ENCODE measurements at places on chromosomes 6 and 20.

GRCh38 chr6:30311671-30312070 is 15.1 kb upstream of the TRIM39 start:
- DNase-seq = no peak

DNA sequence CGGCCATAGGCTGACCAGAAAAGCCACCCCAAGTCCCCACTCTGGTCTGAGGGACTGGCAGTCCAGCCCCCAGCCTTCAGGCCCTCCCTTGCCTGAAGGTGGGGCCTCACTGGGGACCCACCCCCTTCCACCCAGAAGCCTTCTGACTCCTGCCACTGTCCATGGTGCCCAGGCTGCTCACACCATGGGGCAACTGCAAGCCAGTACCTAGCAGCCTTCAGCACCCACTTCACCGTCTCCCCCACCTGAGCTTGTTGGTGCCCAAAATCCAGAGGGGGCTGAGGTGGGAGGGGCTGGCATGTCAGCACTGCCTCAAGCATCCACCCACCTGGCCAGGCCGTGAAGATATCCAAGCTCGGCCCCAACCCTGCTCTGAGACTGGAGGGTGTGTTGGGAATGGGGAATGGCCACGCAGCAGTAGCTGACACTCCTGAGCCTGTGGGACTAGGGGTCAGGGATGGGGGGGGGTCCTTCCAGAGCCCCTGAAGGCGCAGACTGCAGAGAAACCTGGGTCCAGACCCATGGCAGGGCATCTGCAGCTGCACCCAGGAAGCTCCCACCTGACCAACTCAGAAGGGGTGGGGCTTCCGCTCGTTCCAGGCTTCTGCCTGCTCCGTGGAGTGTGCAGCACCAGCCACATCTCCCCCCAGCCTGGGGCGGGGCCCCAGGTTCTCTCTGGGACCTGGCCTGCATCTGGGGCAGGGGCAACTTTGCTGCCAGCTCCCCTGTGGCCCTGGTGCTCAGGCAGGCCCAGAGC is 942.1 kb upstream of the EPHA7 start:
- DNase-seq = no peak

- DNase-seq = peak; percentile 9
These were observed 816.5 kb downstream of the KIF16B start for GRCh38 chr20:15756754-15757115.

DNA sequence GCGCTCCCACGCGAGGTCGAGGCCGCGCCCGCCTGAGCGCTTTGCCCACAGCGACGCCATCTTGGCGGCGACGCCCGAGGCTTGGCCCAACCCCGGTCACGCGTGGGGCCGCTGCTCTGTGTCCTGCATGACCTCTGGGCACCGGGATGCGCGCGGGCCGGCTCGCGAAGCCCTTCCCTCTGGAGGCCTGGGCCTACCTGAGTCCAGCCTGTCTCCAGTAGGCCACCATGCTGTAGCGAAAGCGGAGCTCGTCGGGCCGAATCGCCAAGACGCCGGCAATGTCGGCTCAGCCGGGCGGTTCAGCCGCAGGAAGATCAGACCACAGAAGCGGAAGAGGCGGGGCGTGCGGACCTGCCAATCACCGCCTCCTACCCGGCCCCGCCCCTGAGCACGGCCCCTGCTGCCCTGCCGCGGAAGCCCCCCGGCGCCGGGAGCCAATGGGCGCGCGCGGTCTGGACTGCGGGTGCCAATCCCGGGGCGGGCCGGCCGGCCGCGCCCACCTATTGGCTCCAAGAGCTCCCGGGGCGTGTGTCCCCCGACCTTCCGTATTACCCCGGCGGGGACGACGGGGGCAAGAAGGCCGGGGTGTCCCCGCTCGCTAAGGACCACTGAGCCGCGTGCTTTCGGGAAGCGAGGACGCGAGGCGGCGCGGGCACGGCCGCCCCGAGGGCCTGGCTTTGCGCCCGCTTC is at the start of gene ATP5F1E:
ATP5F1E (minus strand) TSS at position 313 of the 690 bp plus-strand sequence; CDS start at position 229, 84 bp downstream.
- DNase-seq = peak; percentile 98

- DNase-seq = no peak
These were observed 107.1 kb upstream of the JAG1 start for GRCh38 chr20:10780901-10781300.

DNA sequence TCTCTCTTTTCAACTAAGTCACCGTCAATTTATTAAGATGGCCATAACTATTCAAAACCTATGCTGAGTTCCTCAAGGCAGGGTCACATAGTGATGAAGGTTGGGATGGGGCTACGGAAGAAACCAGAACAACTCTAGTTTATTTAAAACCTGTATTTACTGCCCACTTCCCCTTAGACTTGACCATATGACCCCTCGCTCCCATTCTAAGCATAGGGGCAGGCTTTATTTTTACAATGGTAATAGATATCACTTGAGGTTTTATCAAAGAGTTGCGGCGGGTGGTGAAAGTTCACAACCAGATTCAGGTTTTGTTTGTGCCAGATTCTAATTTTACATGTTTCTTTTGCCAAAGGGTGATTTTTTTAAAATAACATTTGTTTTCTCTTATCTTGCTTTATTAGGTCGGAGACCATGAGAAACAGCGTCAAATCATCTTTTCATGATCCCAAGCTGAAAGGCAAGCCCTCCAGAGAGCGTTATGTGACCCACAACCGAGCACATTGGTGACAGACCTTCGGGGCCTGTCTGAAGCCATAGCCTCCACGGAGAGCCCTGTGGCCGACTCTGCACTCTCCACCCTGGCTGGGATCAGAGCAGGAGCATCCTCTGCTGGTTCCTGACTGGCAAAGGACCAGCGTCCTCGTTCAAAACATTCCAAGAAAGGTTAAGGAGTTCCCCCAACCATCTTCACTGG is 5.5 kb downstream of the EDN1 start:
- DNase-seq = no peak

DNA sequence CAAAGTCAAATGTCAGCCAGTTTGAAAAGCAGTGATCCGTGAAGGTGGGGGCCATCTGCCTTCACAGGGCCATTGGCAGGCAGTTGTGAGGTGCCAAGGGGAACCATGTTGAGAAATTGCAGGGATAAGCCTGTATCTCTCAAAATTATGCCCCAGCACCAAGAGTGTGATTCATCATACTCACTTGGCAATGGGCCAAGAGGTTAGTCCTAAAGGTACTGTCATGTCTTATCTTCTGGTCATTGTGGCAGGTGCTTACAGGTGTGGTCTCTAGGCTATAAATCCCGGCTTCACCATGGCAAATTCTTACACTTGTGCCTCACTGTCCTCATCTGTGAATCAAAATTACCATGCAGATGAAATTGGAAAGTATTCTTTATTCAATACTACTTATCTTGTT is 150.7 kb upstream of the LAMP5 start:
- DNase-seq = no peak

- no peak for DNase-seq
These were observed 446.3 kb downstream of the PREX1 start for GRCh38 chr20:48381353-48382120.

- DNase-seq = no peak
These were observed 5.0 kb downstream of the PCMT1 start for GRCh38 chr6:149754548-149754947.

DNA sequence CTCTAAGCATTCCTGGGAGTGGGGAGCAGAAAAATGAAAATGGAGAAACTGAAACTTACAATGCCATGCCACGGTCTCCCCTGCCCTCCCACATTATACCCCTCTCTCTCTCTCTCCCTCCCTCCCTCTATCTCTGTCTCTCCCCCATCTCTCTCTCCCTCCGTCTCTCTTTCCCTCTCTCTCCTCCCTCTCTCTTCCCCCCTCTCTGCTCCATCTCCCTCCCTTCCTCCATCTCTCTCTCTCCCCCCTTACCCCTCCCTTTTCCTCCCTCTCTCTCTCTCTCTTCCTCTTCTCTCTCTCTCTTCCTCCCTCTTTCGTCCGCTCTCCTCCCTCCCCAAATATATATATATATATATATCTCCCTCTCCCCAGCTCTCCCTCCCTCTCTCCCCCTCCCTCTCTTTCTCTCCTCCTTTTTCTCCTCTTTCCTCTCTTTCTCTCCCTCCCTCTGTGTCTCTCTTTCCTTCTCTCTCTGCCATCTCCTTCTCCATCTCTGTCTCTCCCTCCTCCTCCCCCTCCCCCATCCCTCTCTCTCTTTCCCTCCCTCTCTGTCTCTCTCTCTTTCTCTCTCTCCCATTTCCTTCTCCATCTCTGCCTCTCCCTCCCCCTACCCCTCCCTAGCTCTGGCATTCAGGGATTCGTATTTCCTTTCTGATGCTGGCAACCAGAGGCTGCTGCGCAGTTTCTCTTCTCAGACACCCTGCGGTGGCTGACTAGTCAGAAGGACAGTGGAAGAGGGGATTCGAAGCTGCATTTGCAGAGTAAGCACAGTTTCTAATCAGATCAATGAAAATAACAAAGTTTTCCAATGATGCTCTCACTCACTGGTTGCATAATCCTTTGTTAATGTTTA is 13.9 kb upstream of the VAPB start:
- DNase-seq = no peak

DNA sequence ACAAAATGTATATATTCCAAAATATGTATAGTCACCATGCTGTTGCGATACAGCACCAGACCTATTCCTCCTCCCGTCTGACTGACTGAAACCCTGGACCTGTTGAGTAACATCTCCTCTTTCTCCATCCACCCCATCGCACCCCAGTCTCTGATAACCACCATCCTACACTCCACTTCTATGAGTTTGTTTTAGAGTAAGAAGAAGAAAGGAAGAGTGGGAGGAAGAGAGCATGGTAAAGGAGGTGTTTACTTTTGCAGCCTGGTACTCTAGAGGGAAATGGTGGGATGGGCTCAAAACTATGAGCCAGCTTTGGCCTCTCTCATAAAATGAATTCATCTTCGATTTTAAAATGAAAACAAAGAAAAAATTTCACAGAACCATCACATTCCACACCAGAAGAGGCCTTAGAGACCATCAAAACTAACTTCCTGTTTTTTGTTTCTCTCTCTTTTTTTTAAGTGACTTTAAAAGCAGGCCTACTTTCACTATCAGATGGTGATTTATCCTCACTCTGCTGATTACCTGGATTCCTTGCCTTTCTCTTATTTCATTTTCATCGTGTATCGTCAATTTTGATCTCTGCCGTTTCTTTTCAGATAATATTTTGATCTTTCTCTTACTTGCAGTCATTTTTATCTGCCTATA is 16.8 kb upstream of the FUCA2 start:
- DNase-seq = no peak

- DNase-seq = no peak
These were observed 171.3 kb upstream of the SSTR4 start for GRCh38 chr20:22863826-22864225.

DNA sequence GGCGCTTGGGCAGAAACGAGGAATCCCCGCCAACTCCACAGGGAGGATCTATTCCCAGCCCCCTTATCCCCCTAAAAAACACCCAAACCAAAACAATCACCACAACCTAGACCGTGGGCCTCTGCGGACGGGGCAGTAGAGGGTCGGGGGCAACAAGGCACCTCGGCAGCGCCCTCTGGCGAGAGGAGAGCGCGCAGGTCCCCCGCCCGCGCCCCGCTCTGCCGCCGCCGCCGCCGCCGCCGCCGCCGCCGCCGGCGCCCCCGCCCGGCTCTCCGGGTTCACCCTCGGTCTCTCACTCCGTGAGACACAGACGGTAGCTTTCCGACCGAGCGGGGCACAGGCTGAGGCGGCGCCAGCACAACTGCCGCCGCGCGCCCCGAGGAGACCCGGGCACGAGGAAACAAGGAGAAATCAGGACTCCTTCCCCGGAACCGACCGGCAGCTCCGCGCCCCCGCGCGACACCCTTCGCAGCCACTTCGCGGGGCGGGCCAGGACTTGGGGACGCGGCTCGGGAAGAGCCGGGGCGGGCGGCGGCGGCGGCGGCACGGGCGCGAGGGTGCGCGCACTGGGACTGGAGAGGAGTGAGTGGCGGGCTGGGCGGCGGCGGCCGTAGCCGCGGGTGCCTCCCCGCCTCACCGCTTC is at the start of gene SLC35F1:
SLC35F1 (plus strand) TSS at position 307 of the 643 bp plus-strand sequence.
- DNase-seq = peak; percentile 69

DNA sequence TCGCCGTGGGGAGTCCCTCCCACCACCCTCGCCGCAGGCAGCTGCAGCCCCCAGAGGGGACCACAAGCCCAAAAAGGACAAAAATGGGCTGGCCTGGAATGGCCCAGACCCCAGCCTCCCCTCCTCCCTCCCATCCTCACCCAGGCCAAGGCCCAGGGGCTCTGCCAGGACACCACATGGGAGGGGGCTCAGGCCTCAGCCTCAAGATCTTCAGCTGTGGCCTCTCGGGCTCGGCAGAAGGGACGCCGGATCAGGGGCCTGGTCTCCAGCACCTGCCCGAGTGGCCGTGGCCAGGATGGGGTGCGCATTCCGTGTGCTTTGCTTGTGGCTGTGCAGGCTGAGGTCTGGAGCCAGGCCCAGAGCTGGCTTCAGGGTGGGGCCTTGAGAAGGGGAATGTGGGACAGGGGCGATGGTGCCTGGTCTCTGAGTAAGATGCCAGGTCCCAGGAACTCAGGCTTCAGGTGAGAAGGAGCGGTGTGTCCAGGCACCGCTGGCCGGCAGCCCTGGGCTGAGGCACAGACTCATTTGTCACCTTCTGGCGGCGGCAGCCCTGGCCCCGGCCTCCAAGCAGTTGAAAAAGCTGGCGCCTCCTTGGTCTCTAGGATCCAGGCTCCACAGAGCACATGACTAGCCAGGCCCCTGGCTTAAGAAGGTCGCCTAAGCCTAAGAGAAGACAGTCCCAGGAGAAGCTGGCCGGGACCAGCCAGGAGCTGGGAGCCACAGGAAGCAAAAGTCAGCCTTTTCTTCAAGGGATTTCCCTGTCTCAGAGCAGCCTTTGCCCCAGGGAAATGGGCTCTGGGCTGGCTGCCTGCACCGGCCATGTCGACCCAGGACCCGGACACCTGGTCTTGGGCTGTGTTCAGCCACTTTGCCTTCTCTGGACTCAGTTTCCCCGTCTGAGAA is 35.2 kb upstream of the MRGBP start:
- DNase-seq = no peak

- no peak for DNase-seq
These were observed 197.1 kb upstream of the RGS17 start for GRCh38 chr6:153328194-153328593.

- DNase-seq = peak; percentile 80
These were observed at the start of gene SLC29A1 for GRCh38 chr6:44223319-44224028. TSS of gene SLC29A1 (plus strand) at chr6:44223595. CDS start at chr6:44227314, 3,719 bp downstream.

- no peak for DNase-seq
These were observed 24.0 kb downstream of the IL20RA start for GRCh38 chr6:137020776-137021175.

DNA sequence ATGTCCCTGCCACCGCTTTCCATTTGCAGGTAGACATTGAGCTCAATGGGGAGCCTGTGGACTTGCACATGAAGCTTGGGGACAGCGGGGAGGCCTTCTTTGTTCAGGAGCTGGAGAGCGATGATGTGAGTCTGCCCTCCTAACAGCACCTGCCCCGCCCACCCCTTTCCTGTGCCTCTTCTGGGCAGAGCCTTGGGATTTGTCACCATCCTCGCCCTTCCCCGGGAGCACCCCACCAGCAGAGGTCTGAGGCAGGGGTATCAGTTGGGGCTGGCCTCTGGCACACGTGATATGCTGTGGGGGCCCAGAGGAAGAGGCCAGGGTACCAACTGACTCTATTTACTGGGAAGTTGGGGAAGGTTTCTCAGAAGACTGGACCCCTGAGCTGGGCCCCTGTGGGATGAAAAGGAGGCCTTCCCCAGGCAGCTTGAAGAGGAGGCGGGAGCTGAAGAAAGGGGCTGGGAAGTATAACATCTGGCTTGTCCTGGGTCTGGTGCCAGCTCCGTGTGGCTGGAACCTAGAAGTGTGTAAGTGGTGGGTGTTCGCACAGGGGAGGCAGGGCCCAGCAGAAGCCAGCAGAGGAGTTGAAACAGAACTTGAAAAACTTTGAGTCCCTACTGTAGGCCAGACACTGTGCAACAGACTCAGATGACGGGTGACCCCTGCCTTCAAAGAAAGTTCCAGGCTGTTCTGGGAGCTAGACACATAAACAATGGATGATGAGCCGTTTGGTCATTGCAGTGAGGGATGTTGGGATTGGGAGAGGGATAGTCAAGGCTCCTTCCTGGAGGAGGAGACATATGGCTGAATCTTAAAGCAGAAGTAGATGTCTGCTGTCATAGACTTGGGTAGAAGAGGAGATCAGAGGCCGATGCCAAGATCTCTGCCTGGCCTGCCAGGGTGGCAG is 7.2 kb downstream of the LPIN3 start:
- DNase-seq = no peak

Data from Ammon's horn (tissue), 1 donor.